AG20443 (cell line): ENCODE measurements at places on chromosomes 13 and 19.
A peak's percentile ranks its signal among the peaks of the same experiment; 100 is the strongest.

DNA sequence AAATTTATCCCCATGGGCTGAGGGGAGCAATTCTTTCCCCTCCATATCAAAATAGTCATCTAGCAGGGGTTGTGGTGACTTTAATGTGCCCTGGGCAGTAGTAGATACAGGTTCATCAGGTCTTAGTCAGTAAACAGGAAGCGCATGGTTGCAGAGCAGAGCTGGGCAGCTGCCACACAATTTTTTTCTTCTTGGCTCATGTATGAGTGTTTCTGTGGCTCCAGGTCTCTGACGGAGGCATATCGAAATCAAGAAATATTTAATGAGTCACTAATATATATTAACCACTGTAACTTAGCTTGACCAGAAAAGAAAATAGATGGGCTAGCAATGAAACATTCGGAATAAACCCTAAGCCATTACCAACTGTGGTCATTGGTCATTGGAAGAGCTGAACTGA, 68.4 kb upstream of the UBL3 start:
- DNase-seq, result peak; percentile 81

DNA sequence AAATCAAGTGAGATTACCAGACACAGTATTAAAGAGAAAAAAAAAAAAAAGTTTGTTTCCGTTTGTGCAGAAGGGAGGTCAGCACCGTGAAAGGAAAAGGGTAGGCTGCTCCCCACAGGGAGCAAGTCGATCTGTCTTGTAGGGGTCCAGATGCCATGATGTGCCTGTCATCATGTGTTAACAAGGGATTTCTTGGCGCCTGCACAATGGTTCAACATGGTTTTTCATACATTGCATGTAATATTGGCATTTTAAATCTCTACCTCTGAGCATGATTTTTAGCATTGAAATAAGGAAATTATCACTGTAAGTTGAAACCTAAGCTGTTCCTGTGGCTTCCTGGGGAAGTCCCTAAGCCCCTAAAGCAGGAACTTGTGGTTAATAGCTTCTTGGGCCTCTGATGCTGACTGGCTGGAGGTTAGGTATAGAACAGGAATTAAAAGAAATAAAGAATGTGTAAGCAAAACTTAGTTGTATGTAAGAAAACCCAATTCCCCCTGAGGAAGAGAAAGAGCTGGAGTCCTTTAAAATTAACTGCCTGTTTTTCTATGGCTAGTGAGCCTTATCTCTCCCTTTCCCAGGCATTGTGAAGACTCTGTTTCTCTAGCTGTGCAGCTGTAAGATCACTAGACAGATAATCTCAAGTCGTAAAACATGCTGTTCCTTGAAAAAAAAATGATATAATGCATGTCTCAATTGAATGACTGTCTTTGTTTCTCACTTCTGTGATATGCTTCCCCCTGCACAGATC, 7.4 kb upstream of the FCGBP start:
- DNase-seq, result no peak

GRCh38 chr19:1182727-1183126, 8.7 kb upstream of the SBNO2 start:
- DNase-seq, result no peak

DNA sequence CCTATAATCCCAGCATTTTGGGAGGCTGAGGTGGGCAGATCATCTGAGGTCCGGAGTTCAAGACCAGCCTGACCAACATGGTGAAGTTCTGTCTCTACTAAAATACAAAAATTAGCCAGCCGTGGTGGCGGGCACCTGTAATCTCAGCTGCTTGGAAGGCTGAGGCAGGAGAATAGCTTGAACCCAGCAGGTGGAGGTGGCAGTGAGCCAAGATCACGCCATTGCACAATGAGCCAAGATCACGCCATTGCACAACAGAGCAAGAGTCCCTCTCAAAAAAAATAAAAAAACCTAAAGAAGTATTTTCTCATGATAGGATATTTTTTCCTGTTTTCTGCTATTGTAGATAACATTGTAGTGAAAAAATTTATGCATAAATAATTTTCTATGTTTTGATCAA, 13.3 kb downstream of the IFT88 start:
- DNase-seq, result no peak

GRCh38 chr13:95226050-95226449, 75.2 kb downstream of the ABCC4 start:
- no peak for DNase-seq

DNA sequence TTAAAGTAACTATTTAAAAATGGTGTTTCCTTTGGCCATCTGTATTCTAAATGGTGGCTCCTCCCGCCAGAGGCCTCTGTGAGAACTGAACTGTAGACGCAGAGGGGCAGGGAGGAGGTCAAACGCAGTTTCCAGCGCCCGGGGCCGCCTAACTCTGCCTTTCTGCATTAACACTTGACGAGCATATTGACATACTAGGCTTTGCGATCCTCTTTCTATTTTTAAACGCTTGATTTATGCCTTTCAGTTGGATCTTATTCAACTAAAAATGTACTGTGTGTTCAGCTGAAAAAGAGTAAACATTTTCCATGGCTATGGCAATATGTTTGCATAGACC, 74.7 kb downstream of the SPACA7 start:
- DNase-seq, result peak; percentile 7

GRCh38 chr13:64186071-64186470, 2770.4 kb upstream of the PCDH20 start:
- no peak for DNase-seq

DNA sequence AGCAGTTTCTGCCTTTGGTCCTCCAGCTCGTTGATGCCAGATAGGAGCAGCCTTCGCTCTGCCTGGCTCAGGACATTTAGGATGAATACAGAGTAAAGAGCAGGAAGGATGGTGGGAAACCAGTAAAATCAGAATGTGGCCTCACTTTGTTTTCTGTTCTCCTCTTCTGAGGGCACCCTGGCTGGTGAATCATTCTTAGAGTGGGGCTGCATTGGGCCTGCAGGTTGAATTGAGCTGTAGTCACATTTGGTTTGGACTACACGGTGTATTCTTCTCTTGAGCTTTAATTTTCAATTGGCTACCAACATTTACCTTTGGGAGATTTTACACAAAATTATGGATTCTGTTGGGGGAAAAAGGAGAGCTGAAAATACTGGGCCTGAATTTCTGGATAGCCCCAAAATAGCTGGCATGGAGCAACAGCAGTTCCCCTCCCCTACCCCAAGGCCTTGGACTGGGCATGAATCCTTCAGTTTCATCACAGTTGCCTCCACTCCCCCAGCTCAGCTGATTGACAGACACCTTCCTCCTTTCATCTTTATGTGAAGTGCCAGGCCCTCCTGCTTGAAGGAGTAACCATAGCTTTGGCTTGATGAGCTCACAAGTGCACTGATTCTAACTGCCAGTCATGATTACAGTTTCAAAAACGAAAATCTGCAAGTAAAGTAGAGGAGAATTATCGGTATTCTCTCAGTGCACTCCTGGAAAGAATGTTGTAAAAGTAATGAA, 24.3 kb downstream of the ERCC5 start:
- DNase-seq, result no peak

DNA sequence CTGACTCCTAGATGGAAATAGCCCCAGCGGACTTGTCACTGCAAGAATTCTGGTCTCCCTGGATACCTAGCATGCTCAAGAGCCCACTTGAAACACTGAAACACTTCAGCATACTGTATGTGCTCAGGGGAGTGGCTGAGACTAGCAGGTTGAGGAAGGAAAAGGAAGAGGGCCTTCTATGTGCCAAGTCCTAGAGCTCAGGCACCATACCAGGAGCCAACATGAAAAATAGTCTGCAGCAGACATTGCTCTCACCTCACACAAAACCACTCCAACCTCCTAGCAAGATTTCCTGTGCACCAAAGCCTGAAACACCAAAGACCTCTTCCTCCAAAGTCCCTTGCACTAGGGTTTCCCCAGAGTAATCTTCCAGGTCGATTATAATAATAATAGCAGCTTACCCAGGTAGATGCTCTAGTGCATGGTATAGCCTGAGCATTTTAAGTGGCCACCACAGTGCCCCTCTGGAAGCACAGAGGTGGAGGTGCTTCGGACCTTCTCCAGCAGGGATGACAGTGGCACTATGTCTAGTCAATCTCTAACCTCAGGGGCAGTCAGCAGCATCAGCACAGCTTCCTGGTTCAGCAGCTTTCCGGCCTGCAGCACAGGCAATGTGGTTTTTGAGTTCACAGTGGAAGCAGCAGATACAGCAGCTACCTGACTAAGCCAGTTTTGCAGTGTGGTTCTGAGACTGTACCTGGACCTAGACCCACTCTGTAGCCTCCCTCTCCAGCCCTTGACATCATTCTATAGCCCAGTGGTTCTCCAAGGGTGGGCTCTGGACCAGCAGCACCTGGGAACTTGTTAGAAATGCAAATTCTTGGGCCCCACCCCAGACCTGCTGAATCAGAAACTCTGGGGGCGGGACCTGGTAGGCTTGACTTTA, 45.6 kb upstream of the UBE2L5 start:
- DNase-seq, result no peak

DNA sequence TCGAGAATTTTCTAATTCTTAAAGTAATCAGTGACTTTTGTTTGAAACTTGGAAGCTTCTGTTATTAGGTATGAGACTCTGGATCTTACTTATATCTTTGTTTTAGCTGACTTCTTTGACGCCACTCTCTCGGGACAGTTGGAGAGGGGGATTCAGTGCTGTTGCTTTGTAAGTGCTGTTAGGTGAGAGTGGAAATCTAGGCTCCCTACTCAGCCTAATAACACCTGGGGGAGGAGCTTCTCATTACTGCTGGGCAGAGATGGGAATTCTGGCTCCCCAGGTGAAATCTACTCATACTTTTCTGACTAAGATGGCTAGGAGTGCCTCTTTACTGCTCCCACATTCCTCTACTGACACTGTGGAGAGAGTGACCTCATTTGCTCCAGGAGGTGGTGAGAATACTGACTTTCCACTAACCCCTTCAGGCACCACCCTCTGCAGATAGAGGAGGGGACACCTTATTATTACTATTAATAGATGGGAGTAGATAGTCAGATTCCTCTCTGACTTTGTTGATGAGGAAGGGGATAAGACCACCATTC, 324.9 kb upstream of the SPRY2 start:
- no peak for DNase-seq

GRCh38 chr13:79585033-79585432, 104.1 kb downstream of the NDFIP2 start:
- DNase-seq, result no peak

GRCh38 chr13:38255600-38255999, 94.1 kb upstream of the UFM1 start:
- no peak for DNase-seq

DNA sequence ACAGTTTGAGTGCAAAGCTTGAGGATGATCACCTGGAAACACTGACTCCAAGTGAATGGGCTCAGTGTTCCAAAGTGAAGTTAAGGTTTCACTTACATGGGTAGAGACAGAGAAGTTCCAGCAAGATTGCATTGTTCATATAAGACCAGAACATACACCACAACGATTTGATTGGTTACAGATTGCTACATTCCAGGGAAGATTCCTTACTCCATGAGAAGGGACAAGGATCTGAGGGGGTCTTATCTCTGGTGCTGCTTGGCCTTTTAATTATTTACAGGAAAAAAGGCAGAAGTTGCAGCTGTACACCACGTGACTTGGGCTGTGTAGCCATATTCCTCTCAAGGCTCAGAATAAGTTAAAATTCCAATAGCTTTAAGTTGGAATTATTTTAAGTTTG, 12.3 kb downstream of the WDFY2 start:
- DNase-seq, result no peak

DNA sequence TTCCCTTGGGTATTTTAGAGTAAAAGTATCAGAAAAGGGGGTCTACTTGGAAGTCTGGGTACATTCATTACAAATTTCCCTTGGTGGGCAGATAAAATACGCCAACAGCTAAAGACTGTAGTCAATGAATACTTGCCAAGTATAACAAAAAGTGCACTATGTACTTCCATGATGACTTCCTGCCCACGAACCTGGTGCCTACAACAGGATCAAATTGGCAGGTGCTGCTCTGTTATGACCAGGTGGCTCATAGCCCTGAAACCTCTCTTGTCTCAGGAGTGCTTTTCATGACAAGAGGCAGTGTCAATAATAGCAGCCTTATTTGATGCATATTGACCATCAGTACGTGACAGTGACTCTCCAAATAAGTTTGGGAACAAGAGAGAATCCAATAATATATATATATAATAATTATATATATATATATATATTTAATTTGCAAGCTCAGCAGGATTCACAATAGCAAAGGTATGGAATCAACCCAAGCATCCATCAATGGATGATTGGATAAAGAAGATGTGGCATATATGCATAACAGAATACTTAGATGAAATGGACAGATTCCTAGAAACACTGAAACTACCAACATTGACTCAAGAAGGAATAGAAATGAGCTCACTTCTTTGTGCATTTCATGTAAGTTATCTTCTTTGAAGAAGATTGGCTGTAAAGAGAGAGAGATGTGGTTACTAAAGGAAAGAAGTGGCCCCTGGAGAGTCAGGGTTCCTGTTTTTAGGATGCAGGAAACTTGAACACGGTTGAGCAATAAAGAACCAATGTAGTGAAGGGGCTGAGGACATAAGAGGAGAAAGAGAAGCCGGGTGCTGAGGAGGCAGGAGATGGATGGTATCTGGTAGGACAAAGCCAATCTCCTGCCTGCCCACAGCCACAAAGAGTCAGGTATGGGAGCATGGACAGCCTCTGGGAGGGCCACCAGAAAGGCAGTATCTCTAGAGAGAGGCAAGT, 52.0 kb upstream of the GTF2F2 start:
- DNase-seq, result no peak

DNA sequence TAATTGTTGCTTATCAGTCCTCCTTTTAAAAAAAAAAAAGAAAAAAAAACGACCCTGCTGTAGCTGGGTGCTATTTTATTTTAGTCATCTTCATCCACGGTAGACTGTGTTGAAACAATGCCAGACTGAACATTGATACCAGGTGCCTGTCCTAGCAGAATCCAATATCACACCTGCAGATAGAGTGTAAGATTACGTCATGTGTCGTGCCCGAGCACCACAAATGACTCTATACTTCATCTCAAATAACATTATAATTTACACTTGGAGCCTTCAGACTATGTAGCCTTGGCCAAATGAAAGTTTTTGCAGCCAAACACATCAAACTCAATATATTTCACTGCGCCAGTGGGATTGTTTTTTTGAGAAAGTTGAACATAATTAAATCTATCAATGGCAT, 410.6 kb downstream of the FGF9 start:
- no peak for DNase-seq

GRCh38 chr19:29482855-29483640, 42.7 kb upstream of the VSTM2B start:
- peak; percentile 3 for DNase-seq

DNA sequence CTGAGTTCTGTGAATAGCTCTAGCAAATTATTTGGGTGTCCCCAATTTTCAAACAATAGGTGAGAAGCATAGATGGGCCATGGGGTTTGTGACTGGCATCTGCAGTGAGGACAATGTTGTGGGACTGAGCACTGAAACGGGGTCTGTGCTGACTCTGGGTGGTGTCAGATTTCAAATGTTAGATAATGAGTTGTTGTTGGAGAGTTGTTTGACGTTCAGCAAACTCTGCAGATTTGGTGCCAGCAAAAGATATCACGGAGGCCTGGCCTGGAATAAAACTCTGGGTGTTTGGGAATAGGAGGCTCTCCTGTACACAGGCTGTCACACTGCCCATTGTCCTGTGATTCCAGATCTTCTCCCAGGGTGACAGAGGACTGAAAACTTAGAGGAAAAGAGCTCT, 2.9 kb downstream of the ZNF90 start:
- no peak for DNase-seq
